Articular chondrocyte of knee joint (primary cell): ENCODE measurements at places on chromosomes 7 and 10. TPM values are rescaled to one million over a fixed set of nuclear protein-coding genes. Genes with fewer than 3 reads are reported as not detected.

Gene SYT15B
- total RNA-seq, result 0.22 and 0.39 TPM in 2 replicates

Gene ENTPD1
- 0.26 and 0.32 TPM in 2 replicates for total RNA-seq

Gene RHOBTB1
- total RNA-seq, result 18.8 and 22.3 TPM in 2 replicates

Gene DDX50
- total RNA-seq, result 57.4 and 57.6 TPM in 2 replicates

Gene RBAK
- 16.5 and 17.0 TPM in 2 replicates for total RNA-seq

Gene PLCE1
- total RNA-seq, result 25.6 and 29.3 TPM in 2 replicates

Gene PDCD4
- 74.5 and 94.3 TPM in 2 replicates for total RNA-seq

Gene NAT16
- total RNA-seq, result 0.11 TPM in 1 of 2 replicates, not detected in the other

Gene SUGCT
- total RNA-seq, result 8.0 and 10.2 TPM in 2 replicates

Gene AGBL3
- 1.8 TPM in 2 replicates for total RNA-seq

Gene HYAL4
- total RNA-seq, result not detected in 2 replicates

Gene EXOSC1
- 36.5 and 44.2 TPM in 2 replicates for total RNA-seq

Gene ZFYVE27
- total RNA-seq, result 17.0 and 17.4 TPM in 2 replicates

Gene PKD2L1
- total RNA-seq, result not detected in 2 replicates

Gene H2AZ2
- 153 and 157 TPM in 2 replicates for total RNA-seq

Gene BEND7
- total RNA-seq, result 11.9 and 12.0 TPM in 2 replicates

Gene LSM8
- total RNA-seq, result 32.4 and 42.2 TPM in 2 replicates

Gene DLX6
- total RNA-seq, result 1.1 and 1.6 TPM in 2 replicates

Gene CNTNAP2
- 0.11 TPM in 1 of 2 replicates, not detected in the other for total RNA-seq

Gene NME8
- total RNA-seq, result not detected in 2 replicates

Gene RHBDD2
- total RNA-seq, result 23.3 and 23.5 TPM in 2 replicates

Gene HOXA10
- 30.6 and 44.3 TPM in 2 replicates for total RNA-seq

Gene FEZF1
- total RNA-seq, result not detected in 2 replicates

Gene H2BK1
- total RNA-seq, result not detected in 2 replicates

Gene UTF1
- total RNA-seq, result not detected in 2 replicates

Gene FGL2
- 1.7 and 3.5 TPM in 2 replicates for total RNA-seq

Gene ADAM12
- total RNA-seq, result 93.8 and 302 TPM in 2 replicates

Gene ANKRD30A
- not detected in 2 replicates for total RNA-seq

Gene TRAPPC14
- total RNA-seq, result 4.6 and 6.7 TPM in 2 replicates

Gene MXI1
- 24.0 and 26.7 TPM in 2 replicates for total RNA-seq

Gene NAMPT
- total RNA-seq, result 147 and 165 TPM in 2 replicates

Gene TEX47
- total RNA-seq, result not detected in 2 replicates

Gene LDB3
- total RNA-seq, result 0.11 and 0.13 TPM in 2 replicates

Gene NPSR1
- not detected in 2 replicates for total RNA-seq

Gene PNLIPRP3
- total RNA-seq, result not detected in 2 replicates

Gene FAM24B
- 4.1 TPM in 2 replicates for total RNA-seq

Gene C7orf57
- under 0.01 TPM in 1 of 2 replicates, not detected in the other for total RNA-seq

Gene SCART1
- total RNA-seq, result 3.3 and 3.4 TPM in 2 replicates

Gene POP7
- 23.5 and 24.2 TPM in 2 replicates for total RNA-seq

Gene SMKR1
- 1.0 and 1.5 TPM in 2 replicates for total RNA-seq

Gene CPA2
- 0.26 and 0.43 TPM in 2 replicates for total RNA-seq

Gene FUOM
- 10.4 and 20.8 TPM in 2 replicates for total RNA-seq

Gene GIMAP4
- 0.43 TPM in 1 of 2 replicates, not detected in the other for total RNA-seq

Gene TMEM176B
- total RNA-seq, result not detected in 2 replicates

Gene CYP2E1
- 1.6 TPM in 2 replicates for total RNA-seq

Gene COL13A1
- total RNA-seq, result 0.43 TPM in 1 of 2 replicates, not detected in the other

Gene TWNK
- total RNA-seq, result 2.3 and 2.6 TPM in 2 replicates

Gene TMEM140
- total RNA-seq, result 12.0 and 18.5 TPM in 2 replicates
